ENCODE measurements at places on chromosomes 11 and 22.

DNA sequence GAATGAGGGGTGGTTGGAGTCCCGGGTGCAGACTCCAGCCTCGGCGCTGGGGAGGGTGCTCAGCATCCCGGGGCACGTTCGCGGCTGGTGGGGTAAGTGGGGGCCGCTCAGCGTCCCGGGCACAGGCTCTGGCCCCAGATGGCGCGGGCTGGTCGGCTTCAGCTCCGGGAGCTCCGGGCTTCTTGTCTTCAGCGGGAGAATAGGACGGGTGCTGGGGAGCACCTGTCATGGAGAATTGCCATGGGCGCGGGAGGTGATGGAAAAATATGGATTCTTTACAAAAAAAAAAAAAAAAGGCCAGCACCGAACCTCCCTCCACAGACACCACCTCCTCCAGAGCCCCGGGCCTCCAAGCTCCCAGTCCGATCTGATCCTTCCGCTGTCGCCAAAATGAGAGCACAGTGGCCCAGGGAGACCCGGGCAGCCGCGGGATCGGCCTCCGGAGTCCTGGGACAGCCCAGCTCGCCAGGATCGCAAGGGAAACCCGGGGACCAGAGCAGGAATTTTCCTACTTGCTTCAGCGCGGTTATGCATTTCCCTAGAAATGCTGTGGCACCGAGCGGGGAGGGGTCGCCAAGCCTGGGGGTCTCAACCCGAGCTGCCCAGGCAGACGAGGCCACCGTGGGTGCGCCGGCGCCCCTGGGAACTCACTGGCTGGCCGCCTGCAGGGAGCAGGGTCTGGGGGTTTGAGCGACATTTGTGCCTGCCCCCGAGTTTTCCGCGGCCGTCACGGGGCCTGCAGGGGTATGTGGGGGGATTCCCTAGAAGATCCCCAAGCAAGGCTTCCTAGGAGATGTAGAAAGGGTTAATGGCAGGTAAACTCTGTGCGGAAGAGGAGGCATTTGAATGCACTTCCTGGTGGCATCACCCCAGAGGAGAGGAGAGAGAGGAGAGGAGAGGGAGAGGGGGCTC is 1336.9 kb downstream of the BRD1 start:
- DNase-seq = no peak

- no peak for DNase-seq
Observed at GRCh38 chr11:102793677-102794290, 4.2 kb downstream of the MMP1 start.

GRCh38 chr22:27450448-27450847 is 351.1 kb downstream of the MN1 start:
- no peak for DNase-seq

DNA sequence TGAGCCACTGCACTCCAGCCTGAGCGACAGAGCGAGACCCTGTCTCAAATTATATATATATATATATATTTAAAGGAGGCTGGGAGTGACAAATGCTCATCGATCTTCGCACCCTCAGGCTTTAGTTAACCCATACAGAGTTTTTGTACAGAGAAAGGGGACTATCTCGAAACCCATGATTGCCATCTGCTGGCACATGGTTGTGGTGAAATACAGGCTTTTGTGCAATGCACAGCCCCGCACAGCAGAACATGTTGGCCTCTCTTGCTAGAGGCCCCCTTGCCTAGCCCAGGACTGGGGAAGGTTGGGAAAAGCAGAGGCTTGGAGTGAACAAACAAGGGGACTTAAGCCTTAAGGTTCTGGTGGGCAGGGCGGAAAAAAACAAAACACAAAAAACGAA is 3.6 kb downstream of the MYBPC3 start:
- no peak for DNase-seq

GRCh38 chr11:66570079-66570849 is 1.9 kb upstream of the CTSF start:
- no peak for DNase-seq

- no peak for DNase-seq
Observed at GRCh38 chr11:30414244-30414643, 91.3 kb downstream of the ARL14EP start.

- DNase-seq = no peak
Observed at GRCh38 chr11:19606856-19607655, 105.6 kb upstream of the NAV2 start.

GRCh38 chr22:27603111-27603799 is 198.3 kb downstream of the MN1 start:
- DNase-seq = no peak

GRCh38 chr22:30425616-30426387 is at the start of gene MTFP1:
TSS of gene MTFP1 (plus strand) at chr22:30425768. CDS start at chr22:30425880, 112 bp downstream.
- DNase-seq = peak; percentile 52

DNA sequence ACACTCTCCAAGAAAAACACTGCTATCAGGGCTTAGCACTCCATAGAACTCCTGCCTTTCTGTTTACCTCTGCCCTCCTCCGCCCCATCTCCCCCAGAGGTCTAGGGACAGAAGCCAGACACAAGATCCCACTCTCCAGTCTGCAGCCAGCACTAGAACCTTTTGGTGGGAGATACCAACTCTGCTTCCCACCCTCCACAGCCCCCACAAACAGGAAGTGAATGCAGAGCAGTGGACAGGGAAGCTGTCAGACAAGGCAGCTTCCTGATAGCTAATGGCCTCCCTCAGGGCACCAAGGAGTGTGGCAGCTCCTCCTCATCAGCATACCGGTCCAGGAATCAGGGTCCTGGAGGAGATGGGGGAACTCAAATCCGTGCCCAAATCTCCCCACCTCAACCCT is 5.1 kb downstream of the SCN4B start:
- no peak for DNase-seq

GRCh38 chr22:50083462-50084079 is 1.7 kb downstream of the MLC1 start:
- DNase-seq = no peak

DNA sequence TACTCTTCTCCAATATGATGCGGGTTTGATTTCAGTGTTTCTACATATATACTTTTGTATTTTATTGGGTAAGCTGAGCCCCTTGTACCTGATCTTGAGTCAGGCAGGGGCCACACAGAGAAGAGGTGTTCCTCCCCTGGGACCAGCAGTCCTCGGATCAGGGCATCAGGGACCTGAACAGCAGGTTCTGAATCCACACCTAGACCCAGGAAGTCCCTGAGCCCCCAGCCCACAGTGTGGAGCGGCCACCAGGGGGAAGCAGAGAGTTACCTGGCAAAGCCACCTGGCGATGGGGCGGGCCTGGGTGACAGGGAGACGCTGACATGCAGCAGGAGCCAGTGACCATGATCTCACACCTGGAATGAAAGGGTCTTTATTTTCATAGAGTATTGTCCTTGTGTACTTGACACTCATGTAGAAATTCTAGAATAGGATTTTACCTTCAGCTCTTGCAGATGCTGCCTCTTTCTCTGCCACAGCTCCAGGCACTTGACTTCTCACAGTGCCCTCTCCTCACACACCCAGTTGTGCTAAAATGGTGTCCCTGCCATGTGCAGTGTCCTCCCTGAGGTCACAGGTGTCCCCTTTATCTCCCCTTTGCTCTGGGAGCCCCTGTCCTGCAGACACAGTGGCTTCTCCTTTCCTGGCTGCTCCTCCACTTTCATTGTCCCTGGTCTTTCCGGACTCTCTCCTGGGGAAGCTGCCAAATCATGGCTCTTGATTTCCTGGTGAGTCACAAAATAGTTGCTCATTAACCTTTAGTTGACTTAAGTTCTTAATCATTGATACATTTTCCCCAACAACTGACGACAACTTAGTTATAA is 48.5 kb downstream of the GGTLC2 start:
- DNase-seq = peak; percentile 15

GRCh38 chr22:49820984-49821383 is 6.7 kb downstream of the BRD1 start:
- DNase-seq = no peak

DNA sequence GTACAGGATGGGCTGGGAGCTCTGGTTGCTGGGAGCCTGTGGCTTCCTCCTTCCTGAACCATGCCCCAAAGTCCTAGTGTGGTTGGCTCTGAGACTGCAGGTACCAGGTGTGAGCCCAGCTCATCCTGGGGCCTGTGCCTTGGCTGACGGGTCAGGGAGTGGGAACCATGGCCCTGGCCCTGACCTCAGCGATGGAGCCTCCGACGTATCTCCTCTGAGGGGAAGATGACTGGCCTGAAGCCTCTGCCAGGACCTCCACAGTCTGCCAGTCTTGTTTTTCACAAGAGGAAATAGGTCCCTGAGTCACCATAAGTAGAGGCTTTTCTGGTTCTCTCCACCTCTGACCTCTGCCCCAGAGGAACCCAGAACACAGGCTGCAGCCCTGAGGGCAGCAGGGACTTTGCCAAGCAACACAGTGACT is 3.4 kb downstream of the RCE1 start:
- no peak for DNase-seq

DNA sequence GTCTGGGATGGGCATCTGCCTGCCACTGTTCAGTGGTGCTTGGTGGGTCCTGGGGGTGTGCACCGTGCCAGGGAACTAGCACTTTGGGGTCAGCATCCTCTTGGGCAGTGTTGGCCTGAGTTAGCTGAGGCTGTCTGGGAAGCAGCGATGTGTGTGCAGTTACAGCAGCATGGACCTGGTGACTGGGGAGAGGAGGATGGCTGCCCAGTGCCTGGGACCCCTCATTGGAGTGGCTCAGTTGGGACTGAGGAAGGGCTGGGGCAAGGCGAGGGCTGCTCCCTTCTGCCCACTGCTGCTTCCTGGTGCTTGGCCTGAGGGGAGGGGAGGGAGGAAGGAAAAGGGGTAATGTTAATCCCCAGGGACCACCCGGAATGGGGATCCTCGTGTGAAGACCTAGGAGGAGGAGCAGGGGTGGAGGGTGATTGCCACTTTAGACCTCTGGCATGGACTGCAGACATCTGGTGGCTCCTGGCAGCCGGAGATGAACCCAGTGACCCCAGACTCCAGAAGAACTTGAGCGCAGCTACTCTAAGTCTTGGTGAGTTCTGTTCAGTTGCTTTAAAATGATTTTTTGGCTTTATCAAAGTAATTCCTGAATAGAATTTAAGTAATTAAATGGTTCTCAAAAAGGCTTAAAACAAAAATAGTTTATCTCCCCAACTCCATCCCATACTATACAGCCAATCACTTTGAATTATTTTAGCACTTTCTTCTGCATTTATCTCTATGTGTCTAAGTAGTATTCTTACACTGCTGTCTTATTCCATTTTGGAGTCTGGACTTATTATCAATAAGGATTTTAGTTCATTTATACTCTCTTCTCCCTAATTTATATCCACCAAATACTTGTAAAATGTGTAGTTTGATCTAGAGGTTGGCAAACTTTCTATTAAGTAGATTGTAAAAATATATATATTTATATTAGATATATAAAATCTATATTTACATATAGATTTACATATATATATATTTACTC is 15.4 kb upstream of the TMEM191C start:
- no peak for DNase-seq

DNA sequence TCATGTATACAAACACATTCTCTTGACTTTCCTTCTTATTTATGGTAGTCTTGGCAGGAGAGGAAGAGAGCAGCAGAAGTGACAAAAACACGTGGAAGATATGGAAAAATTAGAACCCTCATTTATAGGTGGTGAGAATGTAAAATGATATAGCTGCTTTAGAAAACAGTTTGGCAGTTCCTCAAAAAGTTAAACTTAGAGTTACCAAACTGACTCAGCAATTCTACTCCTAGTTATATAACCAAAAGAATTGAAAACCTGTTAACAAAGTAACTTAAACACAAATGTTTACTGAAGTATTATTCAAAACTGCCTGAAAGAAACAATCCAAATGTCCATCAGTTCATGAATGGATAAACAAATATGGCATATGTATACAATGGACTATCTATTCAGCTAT is 16.8 kb downstream of the NUCB2 start:
- DNase-seq = no peak

GRCh38 chr11:30741039-30741550 is 154.9 kb upstream of the MPPED2 start:
- no peak for DNase-seq

DNA sequence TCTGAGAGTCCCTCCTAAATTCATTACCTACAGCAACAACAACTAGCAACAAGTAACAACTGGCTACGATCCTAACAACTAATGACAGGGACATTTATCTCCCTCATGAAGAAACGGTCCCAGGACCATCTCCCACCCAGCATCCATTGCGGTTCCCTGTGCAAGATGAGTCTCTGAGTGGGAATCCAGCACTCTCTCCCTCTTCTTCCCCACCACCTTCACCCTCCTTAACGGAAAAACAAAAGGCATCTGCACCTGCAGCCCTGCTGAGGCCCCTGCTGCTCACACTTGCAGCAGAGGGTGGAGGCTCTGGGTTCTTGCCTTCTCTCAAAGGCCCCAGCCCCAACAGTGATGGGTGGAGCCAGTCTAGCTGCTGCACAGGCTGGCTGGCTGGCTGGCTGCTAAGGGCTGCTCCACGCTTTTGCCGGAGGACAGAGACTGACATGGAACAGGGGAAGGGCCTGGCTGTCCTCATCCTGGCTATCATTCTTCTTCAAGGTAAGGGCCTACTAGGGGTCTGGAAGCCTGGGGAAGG is at the start of gene CD3G:
CD3G (plus strand) TSS at position 364 of the 535 bp plus-strand sequence; CDS start at position 444, 80 bp downstream.
- DNase-seq = peak; percentile 61

DNA sequence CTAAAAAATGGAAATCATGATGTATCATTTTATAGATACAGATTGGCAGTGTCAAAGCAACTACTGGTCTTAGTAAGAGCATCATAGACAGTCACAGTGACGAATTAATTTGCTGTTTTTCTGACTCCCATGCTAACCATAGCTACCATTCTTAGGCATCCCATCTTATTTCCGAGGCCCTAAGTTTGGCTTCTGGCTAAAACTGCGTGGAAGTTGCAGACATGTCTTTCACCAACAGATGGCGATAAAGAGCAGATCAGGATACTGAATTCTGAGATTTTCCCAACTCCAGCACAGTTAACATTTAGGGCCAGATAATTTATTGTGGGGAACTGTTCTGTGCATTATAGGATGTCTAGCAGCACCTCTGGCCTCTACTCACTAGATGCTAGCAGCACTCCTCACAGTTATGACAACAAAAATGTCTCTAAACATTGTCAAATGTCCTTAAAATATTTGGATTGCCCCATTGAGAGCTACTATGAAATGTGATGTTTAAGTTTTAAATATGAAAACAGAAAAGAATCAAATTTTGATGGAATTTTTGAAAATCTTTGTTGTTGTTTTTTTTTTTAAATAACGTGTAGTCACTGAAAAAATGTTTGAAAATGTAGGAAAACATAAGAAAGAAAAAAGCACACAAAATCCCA is 16.3 kb downstream of the OR2AG2 start:
- DNase-seq = no peak

DNA sequence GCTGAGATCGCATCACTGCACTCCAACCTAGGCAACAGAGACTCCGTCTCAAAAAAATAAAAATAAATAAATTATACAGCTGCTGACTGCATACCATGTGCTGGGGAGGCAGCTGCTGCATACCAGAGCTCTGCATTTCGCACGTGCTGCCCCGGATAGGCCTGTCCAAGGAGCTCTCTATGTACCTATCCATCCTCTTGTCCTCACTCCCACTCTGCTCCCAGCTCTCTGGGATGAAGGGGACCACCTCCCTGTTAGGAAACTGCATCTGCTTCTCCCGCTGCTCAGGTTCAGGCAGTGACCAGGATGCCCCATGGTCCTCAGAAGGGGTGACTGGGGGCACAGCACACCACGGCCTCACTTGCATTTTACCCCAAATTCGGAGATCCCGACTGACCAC is 302.3 kb downstream of the BRD1 start:
- no peak for DNase-seq

All from T-helper 2 cell treated with Interferon-gamma antibody and Interleukin-4, amounts not matched to agents 5 μg/mL and 100 μg/mL, for 36 hours (primary cell).